ENCODE measurements at places on chromosomes 6 and 20. TPM values are rescaled to one million over a fixed set of nuclear protein-coding genes. Genes with fewer than 3 reads are reported as not detected.

Gene GFRA4
- not detected for polyA plus RNA-seq

Gene MLN
- polyA plus RNA-seq, result 154 TPM

DNA sequence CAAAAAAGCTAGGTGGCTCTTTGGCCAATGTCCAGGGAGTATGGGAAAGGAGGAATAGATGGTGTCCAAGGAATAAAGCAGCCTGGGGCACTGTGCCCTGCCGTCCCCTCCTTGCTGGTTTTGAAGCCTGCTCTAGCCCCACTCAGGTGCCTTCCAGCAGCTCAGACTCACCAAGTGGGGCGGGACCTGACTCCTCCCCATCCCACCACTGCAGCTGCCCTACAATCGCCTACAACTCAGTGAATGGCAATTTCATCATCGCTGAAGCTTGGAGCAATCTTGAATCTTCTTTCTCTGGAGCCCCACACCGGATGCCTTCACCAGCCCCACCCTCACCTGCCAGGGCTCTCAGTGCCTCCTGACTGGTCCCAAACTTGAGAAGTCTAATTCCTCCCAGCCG, 56.4 kb upstream of the NXT1 start:
- no peak overlapping the region for H3K27ac ChIP-seq
- no peaks in the 10 kb centered on the region for H3K36me3 ChIP-seq
- no peaks in the 10 kb centered on the region for H3K27me3 ChIP-seq
- H3K4me1 ChIP-seq, result no peaks in the 10 kb centered on the region
- H3K4me3 ChIP-seq, result no peak overlapping the region

GRCh38 chr20:32784369-32785080, 22.3 kb downstream of the DNMT3B start:
- H3K27me3 ChIP-seq, result no peaks in the 10 kb centered on the region
- no peak for DNase-seq
- no peaks in the 10 kb centered on the region for H3K4me1 ChIP-seq
- no peak overlapping the region for H3K4me3 ChIP-seq

All from large intestine (tissue), 12 donors.